ENCODE measurements at places on chromosomes 6 and 20. TPM values are rescaled to one million over a fixed set of nuclear protein-coding genes. Genes with fewer than 3 reads are reported as not detected.

The PCSK2 gene
- not detected for total RNA-seq

The UBR2 gene
- total RNA-seq = 38.6 TPM

The PLA2G7 gene
- 7.5 TPM for total RNA-seq

The PSMB1 gene
- 137 TPM for total RNA-seq

DNA sequence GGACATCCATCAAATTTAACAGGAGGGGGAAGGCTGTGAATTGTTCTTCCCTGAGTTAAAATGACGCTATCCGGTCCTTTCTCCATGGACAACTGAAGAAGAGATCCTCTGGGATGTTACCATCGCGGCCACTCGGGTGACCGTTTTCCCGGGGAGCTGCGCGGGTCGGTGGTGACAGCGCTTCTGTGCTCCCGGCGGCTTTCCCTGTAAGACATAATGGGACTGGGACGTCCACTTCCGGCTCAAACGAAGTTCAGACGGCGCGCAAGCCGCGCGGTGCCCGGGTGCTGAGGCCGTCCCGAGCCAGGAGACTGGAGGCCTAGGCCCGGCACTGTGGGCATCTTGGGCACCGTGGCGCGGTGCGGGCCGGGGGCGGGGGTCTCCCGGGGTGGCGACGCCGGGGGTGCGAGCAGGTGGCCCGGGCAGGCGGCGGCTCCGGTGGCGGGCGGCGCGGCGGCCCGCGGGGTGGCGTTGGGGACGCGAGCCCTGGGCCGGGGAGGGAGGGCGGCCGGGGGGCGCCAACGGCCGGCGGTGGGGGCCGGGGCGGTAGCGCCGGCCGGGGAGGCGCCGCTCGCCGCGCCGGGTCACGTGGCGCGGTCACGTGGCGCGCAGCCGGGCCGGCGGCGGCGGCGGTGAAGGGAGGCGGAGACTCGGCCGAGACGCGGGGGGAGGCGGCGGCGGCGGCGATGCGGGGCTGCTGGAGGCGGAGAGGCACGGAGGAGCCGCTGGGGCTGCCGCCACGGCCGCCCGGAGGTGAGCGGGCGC lies 63.6 kb downstream of the GTF2H5 start:
- DNase-seq = peak; percentile 84

DNA sequence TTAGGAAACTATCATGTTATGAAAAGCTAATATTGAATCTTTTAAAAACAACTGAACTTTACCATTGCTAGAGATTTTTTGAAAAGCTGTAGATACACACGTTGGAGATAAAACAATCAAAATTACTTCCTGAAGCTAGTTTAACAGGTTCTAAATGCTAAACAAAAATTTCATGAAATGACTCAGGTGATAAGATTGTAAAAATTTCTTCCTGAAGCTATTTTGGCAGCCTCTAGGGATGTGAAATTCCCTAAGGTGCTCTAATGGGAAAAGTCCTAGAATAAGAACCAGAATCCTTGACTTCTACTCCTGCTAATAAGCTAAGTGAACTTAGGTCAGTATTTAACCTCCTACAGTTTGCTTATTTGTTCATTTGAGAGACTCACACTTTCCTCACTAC lies 8.5 kb downstream of the GCM2 start:
- DNase-seq = no peak

- DNase-seq = no peak
Measured at GRCh38 chr6:1995636-1996035, 249.8 kb downstream of the GMDS start.

- no peak for DNase-seq
Measured at GRCh38 chr6:44661221-44662008, 273.9 kb downstream of the CDC5L start.

GRCh38 chr6:21965953-21966539 lies 330.8 kb downstream of the PRL start:
- DNase-seq = no peak

- no peak for DNase-seq
Measured at GRCh38 chr6:1384549-1385128, 4.7 kb upstream of the FOXF2 start.

- DNase-seq = no peak
Measured at GRCh38 chr6:43976706-43977403, 150.4 kb downstream of the MRPL14 start.

DNA sequence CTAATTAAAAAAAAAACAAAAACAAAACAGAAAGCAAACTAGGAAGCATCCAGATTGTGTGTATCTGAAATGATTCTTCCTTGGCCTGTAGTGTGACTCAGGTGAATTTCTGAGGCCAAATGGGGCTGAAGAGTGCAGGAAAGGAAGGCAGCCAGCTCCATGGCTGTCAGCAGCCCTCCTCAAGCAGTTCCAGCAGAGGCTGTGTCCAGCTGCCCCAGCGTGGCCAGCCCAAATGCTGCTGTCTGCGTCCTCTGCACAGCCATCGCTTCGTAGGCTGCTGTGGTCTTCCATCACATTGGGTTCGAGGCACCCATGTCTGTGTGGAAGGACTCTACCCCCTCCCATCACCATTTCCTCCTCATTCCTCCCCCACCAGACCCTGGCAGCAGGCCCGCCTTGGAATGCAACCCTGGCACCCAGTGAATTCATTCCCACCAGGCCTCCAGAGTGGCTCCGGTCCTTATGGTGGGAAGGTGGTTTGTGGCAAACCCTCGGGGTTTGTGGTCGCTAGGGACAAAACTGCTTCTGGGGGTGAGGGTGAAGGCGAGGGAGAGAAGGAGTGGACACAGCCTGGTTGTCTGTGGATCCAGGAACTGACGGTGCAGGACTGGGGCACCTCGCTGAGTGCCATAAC lies 81.5 kb downstream of the MYLK4 start:
- DNase-seq = no peak

DNA sequence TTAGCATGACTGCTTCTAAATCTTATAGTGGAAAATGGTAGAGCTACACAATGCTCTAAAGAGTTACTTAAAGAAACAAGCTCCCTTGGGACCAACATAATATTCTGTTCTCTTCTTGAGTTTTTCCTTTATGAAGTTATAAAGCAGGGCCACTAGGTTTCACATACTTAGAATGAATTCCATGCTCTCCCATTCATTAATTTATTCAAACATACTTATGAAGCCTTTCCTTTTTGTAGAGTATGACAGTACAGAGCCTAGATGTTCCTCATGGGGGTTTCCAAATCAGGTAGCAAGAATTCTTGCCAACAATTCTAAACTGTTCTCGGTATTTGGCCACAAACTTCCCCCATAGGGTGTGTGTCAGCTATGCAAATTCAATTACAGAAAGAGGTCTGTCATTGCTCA lies 20.6 kb upstream of the FABP7 start:
- no peak for DNase-seq

DNA sequence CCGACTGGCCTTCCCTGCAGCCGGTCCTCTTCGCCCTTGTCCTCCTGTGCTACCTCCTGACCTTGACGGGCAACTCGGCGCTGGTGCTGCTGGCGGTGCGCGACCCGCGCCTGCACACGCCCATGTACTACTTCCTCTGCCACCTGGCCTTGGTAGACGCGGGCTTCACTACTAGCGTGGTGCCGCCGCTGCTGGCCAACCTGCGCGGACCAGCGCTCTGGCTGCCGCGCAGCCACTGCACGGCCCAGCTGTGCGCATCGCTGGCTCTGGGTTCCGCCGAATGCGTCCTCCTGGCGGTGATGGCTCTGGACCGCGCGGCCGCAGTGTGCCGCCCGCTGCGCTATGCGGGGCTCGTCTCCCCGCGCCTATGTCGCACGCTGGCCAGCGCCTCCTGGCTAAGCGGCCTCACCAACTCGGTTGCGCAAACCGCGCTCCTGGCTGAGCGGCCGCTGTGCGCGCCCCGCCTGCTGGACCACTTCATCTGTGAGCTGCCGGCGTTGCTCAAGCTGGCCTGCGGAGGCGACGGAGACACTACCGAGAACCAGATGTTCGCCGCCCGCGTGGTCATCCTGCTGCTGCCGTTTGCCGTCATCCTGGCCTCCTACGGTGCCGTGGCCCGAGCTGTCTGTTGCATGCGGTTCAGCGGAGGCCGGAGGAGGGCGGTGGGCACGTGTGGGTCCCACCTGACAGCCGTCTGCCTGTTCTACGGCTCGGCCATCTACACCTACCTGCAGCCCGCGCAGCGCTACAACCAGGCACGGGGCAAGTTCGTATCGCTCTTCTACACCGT lies 6.1 kb downstream of the UBD start:
- DNase-seq = peak; percentile 49

DNA sequence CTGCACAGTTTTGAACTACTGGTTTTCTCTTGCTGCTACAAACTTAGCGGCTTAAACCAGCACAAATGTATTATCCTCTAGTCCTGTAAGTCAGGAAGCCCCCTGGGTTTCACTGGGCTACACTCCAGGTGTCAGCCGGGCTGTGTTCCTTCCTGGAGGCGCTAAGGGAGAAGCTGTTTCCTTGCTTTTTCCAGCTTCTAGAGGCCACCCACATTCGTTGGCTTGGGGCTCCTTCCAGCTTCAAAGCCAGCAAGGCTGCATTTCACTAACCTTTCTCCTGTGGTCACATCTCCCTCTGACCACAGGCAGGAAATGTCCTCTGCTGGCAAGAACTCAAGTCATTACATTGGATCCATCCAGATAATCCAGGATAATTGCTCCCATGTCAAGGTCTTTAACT lies 350.6 kb upstream of the PLCB4 start:
- DNase-seq = no peak
